Naive thymus-derived CD8-positive, alpha-beta T cell (primary cell): ENCODE measurements at places on chromosomes 1 and 21. TPM values are rescaled to one million over a fixed set of nuclear protein-coding genes. Genes with fewer than 3 reads are reported as not detected.

TACSTD2 gene
- not detected for total RNA-seq

ATP1A1 gene
- 248 TPM for total RNA-seq

ETV3L gene
- not detected for total RNA-seq

AKNAD1 gene
- total RNA-seq, result not detected

DNA sequence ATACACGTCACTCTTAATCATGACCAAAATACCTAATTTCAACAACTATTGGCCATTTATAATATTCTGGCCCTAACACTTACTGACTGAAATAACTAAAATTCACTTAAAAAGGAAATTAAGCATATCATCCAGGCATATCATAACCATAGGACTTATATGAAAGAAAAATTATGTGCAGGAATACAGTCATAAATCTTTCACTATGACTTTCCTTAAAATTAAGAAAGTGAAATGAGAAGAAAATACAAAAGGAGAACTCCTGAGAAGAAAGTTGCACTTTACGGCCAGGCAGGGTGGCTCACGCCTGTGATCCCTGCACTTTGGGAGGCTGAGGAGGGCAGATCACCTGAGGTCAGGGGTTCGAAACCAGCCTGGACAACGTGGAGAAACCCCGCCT lies 9.4 kb downstream of the ZZZ3 start:
- H3K36me3 ChIP-seq, result peaks cover 24% of the 10 kb centered on the region
- H3K4me1 ChIP-seq, result peaks cover 68% of the 10 kb centered on the region

DNA sequence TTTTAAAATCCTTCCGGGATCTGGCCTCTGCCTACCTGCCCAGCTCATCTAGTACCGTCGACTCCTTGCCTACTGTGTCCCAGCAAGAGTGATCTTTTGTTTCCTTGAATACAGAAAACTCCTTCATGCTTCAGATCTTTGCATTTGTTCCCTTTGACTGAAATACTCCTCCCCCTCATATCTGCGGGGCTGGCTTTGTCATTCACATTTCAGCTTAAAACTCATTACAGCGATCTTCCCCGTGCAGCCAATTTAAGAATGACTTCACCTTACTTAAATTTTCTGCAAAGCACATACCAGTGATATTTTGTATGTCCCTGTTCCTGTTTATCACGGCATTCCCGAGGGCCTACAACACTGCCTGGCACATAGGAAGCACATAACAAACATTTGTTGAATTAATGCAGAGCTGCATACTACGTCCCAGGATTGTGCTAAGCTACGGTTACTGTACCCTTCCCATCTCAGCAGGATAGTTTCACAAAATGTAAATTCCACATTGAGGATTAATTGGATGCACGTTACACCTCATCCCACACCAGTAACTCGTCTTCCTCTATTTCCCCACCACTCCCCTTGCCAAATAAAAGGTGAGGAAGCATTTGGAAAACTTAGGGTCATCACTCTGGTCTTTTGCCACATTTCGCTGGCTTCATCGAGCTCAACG lies 837 bp upstream of the DESI2 start:
- H3K4me3 ChIP-seq, result peak overlapping the region; percentile 88
- no peaks in the 10 kb centered on the region for H3K27me3 ChIP-seq
- peaks cover 9% of the 10 kb centered on the region for H3K4me1 ChIP-seq

DNA sequence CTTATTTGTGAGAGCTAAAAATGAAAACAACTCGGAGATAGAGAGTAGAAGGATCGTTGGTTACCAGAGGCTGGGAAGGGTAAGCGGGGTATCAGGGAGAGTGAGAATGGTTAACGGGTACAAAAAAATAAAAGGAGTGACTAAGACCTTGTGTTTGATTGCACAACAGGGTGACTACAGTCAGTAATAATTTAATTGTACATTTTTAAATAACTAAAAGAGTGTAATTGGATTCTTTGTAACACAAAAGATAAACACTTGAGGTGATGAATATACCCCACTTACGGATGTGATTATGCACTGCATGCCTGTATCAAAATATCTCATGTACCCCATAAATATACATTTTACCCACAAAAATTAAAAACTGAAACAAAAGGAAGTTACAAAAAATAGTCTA lies 29.4 kb downstream of the FOXJ3 start:
- DNase-seq, result no peak
- H3K27me3 ChIP-seq, result no peaks in the 10 kb centered on the region
- H3K4me3 ChIP-seq, result no peak overlapping the region

- H3K27me3 ChIP-seq, result peaks cover 21% of the 10 kb centered on the region
- H3K27ac ChIP-seq, result no peak overlapping the region
- H3K4me3 ChIP-seq, result no peak overlapping the region
- DNase-seq, result no peak
These were observed 10.7 kb upstream of the FHAD1 start for GRCh38 chr1:15236321-15236721.

- peaks cover 6% of the 10 kb centered on the region for H3K36me3 ChIP-seq
- peaks cover 65% of the 10 kb centered on the region for H3K27me3 ChIP-seq
- no peak overlapping the region for H3K27ac ChIP-seq
- no peak for DNase-seq
- H3K4me1 ChIP-seq, result peaks cover 19% of the 10 kb centered on the region
These were observed 543 bp upstream of the MARK1 start for GRCh38 chr1:220527279-220527907.
